ENCODE measurements at places on chromosomes 5 and 9.

DNA sequence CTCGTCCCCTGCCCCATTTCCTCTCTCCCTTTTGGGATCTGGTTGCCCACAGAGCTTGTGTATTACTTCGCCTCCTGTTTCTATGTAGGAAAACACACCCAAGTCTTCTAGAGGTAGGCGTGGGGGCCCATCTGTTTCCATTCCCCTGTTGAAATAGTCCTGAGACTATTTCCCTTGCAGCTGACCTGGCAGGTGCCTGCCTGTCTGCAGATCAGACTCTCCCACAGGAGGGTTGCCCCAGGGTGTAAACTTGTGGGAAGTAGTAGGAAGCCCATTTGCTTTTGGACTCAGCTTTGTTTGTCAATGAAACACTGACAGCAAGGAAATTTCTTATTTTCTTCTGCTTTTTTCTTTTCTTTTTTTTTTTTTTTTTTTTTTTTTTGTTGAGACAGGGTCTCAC, 16.3 kb upstream of the GARNL3 start:
- no peak for DNase-seq

DNA sequence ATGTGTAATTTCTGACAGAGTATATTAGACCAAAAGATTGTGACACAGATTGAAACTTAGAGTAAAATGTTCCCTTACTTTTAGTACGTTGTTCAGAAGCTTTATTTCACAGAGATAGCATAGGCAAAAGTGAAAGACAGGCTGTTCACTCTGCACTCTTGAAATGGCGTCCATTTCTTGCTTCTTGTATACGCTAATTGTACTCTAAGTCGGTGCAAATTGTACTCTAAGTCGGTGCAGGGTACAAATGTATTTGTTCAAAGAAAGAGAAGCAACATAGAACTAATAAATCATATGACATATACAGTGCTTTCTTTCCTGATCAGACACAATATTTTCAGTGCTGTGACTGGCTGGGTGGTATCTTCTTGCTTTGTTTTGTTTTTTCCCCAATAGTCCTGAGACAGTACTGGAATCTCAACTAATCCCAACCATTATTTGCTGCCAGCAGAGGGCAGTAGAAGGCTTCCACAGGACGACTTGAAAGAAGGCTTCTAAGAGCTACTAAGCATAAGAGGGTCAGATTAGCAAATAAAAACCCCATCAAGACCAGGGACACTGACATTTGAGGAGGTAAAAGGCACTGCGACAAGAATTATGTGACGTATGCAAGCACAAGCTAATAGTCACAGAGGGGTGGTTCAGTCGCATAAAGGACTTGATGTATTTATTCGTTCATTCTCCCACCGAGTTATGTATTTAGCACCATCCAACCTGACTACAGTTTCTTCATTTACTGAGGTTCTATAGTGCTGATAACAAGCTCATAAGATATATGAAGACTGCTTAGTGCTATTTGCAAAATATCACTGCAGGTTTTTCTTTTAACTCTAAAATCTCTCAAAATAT, 831.8 kb downstream of the TAF11L14 start:
- peak; percentile 64 for DNase-seq

- DNase-seq = no peak
These were observed 6.1 kb downstream of the BASP1 start for GRCh38 chr5:17223367-17224185.

DNA sequence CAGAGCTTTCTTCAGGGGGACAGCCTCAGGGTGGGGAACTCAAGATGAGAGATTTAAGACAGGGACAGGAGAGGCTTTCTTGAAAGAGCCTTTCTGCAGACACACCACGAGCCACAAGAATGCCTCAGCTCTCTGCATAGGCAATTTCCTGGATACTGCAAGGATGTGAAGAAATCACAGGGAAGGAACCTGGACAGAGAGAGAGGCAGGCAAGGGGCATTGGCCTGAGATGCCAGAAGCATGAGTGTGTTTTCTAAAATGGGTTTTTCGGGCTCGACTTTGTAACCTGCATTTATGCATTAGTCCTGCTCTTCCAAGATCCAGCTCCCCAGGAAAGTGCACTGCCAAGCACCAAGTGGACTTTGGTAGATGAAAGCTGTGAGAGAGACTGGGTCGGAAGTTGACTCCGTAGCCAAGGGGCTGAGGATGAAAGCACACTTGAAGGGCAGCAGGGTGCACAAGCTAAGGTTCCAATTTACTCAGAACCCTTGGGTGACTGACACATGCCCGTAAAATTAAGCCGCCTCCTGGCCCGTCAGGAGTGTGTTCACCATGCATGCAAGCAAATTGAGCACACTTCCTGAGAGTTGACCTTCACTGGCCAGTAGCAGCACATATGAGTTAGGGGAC, 90.9 kb downstream of the CFAP90 start:
- no peak for DNase-seq

DNA sequence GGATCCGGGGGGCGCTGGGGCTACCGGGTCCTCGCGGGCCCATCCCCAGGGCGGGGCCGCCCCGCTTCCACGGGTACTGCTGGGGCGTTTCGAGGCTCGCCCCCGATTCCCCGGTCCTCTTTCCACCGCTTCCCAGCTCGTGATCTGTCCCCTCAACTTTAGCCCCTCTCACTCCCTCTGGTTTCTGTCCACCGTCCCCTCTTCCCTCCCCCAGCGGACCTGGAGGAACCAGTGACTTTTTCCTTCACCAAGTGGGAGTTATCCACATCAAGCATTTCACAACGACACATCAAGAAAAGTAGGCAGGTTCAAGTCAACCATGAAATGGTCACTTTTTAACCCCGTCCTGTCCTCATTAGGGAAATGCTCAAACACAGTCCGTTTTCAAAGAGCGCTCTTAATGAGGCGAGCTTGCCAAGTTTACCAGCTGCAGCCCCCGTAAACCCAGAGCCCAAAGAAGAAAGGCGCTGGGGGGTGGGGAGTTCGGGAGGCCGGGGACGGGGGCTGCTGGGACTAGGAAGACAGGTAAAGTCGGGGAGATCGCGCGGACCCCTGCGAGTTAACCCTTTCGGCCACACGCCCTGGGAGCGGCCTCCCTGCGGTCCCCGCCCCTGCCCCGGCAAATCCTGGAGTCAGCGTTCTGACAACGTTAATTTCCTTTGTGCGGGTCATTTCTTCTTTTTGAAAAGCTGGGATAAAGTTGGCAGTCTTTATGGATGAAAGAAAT, 2.1 kb upstream of the NFIB start:
- DNase-seq = no peak

- no peak for DNase-seq
These were observed 588.3 kb downstream of the EBF1 start for GRCh38 chr5:158511454-158511853.

DNA sequence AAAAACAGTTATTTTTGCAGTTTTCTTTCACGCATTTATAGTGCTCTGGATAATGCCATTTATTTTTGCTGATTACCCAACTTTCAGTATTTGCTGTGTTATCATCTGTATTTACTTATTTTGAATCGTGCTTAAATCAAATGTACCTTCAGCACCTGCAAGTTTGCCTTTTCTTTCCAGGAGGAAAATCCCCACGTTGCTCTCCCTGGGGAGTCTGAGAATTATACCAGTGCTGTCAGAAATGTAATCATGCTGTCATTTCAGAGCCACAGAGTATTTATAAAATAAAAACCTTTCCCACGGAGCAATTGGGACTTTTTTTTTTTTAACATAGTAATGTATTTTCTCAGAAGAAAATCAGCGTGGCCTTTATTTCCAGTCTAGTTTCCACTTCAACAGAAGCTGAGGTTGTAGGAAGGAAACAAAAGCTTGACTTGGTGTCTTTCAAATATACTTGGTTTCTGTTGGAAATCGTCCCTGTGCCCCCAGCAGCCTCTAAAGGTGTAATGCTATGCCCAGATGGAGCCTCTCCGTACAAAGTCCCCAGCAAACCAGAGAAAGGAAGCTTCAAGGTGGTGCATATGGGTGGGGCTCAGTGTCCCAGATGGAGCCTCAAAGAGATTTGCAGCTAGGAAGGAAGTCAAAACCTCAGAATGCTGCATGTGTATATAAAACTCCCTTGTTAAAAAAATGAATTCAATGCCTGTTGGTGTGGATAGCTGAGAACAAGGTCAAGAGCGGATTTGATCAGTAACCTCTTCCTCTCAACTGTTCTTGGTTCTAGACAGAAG, 2.1 kb downstream of the GPR150 start:
- no peak for DNase-seq

- DNase-seq = no peak
These were observed 33.2 kb downstream of the MRPS27 start for GRCh38 chr5:72286798-72287197.

- DNase-seq = no peak
These were observed 168.6 kb downstream of the MACROH2A1 start for GRCh38 chr5:135230251-135230925.

DNA sequence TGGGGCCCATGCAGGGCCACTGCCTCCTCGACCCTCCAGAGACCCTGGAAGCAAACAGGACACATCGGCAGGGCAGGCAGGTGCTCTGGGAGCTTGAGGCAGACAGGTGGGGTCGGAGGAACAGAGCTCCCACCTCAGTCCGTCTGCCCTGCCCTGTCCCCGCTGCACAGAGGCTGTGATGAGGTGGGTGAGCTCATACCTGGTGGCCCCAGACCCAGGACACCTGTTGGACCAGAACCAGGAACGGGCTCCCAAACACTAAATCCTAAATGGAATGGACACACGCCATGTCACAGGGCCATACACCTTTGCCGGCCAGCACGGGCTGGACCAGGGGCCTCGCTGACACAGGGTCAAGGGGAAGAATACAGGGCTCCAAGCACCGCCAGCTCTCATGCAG, 5.5 kb downstream of the SOHLH1 start:
- no peak for DNase-seq

GRCh38 chr5:11903614-11904264, 507 bp downstream of the CTNND2 start:
- no peak for DNase-seq

DNA sequence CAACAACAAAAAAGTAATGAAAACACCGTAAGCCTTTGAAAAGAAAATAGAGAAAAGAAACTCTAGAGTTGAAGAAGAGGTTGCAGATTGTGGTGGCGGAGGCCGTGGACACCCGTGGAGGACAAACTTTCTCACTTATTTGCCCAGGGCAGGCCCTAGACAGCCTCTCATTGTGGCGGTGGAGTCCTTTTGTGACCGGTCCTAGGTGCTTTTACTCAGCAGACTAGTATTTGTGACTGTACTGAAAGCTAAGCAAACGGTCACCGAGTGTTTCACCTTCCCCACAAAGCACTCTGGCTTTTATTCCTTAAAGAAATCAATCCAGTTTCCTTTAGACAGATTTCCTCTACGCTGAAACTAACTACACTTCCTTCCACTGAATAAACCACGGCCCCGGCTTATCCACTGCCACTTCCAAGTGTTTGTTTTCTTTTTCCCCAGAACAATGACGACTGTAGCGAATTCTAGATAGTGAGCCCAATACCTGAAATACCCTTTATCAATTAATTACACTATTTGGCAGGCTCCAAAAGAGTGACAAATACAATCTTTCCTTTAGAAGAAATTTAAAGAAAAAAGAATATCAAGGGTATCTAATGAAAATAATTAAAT, 210.2 kb upstream of the TARS1 start:
- no peak for DNase-seq

DNA sequence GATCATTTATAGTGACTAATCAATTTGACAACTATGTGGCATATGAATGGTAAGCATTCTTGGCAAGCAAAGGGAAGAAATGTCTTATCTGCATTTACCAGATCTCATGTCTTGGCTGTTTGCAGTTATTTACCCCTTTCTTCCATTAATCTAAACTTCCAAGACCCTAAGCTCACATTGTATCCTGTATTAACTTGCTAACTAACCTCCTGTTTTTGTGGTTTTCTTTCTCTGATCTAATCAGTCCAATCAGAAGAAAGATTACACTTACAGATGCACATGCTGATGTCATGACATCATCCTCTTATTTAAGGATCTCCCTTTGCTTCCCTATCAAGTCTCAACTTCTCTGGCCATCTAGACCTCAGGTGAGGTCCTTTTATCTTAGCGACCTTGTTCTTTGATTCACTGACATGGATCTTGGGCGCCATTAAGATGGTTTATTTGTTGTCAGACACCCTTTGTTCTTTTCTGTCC, 95.5 kb downstream of the F2RL2 start:
- DNase-seq = no peak

- DNase-seq = no peak
These were observed 29.9 kb downstream of the MRPL22 start for GRCh38 chr5:154970759-154971158.

DNA sequence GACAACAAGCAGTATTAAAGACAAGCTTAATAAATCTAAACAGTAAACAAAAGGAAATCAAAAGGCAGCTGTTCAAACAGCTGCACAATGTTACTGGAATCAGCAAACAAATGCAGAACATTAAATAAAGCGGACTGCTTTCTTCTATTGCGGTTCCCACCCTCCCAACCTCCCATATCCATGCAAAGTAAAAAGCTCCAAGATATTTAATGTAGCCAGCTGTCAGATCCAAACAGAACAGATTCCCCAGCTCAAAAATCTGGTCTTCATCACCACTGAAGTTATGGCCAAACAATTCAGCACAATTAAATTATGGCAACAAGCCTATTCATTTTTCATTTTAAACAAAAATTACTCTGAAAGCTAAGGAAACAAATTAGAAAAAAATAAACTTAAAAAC, 75.9 kb downstream of the SLC38A9 start:
- DNase-seq = no peak

DNA sequence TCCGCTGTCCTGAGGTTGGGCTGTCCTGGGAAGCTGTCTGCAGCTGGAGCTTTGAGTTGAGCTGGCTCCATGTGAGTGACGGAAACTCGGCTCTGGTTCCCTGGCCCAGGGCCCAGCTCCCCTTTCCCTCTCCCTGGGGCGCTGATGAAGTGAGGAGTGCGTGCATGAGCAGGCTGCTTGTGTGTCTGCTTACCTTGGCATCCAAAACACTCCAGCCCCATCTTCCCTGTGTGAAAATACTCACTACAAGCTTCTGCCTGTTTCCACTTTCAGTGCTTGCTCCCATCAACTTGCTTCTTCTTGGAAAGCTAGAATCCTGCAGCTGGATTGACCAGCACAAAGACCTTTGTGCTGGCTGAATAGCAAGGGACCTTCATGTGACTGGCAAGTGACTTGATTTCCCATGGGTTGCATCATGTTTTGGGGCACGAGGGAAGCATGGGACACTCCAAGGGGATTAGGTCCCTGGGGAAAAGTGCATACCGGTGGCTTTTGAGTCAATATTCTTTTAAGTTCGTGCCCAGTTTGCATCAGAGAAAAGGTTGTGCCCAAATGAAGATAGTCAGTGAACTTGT, 198.1 kb downstream of the GADD45G start:
- no peak for DNase-seq

- no peak for DNase-seq
These were observed 660.3 kb downstream of the ISL1 start for GRCh38 chr5:52043543-52043942.

GRCh38 chr5:144289277-144289676, 118.6 kb downstream of the KCTD16 start:
- DNase-seq = no peak

DNA sequence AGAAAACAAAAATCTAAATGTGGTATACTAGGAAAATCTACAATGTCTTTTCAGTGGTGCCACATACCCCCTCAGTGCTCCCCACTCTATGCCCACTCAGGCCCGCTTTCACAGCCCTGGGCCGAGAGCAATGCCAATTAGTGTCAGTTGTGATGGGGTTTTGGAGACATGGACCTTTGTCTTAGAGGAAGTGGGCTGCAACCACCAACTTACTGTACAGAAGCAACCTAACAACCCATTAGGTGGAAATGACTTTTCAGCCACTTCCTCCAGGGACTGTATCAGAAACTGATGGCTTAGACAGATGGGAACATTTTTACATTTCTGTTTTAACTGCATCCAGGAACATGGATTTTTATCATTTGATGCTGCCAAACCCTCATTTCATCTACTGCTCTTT, 268.0 kb downstream of the BNC2 start:
- DNase-seq = no peak

- peak; percentile 43 for DNase-seq
These were observed 108.6 kb downstream of the ACER2 start for GRCh38 chr9:19517202-19517942.

GRCh38 chr5:56346741-56347535, 113.8 kb upstream of the ANKRD55 start:
- DNase-seq = no peak
